Epithelial cell of alveolus of lung (primary cell): ENCODE measurements at places on chromosomes 1 and 21. TPM values are rescaled to one million over a fixed set of nuclear protein-coding genes. Genes with fewer than 3 reads are reported as not detected.

KRTAP7-1 gene
- not detected in 2 replicates for total RNA-seq

USH2A gene
- not detected in 2 replicates for total RNA-seq

FCRL2 gene
- total RNA-seq = not detected in 2 replicates

CDK18 gene
- total RNA-seq = 2.7 and 5.9 TPM in 2 replicates

ADAM30 gene
- 0.16 TPM in 1 of 2 replicates, not detected in the other for total RNA-seq

BMP8A gene
- 0.40 TPM in 1 of 2 replicates, not detected in the other for total RNA-seq

TESK2 gene
- total RNA-seq = 1.6 and 4.5 TPM in 2 replicates

PGLYRP4 gene
- total RNA-seq = not detected in 2 replicates

S100A8 gene
- total RNA-seq = not detected in 2 replicates
